ENCODE measurements at places on chromosomes 7 and 10.

GRCh38 chr7:80105701-80106408 is 28.8 kb upstream of the GNAI1 start:
- ATAC-seq = no peak

DNA sequence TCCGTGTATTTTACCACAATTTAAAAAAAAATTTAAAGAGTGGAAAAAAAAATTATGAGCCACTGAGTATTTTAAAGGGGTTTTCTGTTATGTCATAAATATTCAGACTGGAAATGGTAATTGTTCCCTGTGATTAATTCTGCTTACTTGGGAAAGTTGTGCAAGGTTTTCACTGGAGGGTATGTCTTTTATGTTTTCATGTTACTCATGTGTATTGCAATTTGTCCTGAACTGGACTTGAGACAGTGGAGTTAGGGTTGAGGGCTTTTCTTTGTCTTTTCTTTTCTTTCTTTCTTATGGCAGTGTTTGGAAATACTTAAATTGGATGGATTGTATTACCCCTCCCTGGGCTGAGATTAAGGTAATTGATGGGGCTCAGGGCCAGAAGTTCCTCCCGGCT is 257.7 kb downstream of the BAMBI start:
- ATAC-seq = no peak

DNA sequence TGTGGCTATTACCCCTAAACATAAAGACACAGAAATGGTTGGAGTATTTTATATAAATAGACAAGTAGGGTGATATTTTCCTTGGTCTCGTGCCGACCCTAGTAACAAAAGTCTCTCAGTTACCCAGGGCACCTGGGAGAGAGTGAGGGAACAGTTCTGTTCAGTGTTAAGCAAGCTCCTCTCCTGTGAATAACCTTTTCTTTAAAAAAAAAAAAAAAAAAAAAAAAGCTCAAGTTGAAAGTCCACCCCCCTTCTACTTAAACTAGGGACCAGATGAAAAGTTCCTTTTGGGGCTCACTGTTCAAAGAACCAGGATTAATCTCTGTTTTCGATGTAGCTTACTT is 636.9 kb upstream of the GALNT17 start:
- no peak for ATAC-seq

DNA sequence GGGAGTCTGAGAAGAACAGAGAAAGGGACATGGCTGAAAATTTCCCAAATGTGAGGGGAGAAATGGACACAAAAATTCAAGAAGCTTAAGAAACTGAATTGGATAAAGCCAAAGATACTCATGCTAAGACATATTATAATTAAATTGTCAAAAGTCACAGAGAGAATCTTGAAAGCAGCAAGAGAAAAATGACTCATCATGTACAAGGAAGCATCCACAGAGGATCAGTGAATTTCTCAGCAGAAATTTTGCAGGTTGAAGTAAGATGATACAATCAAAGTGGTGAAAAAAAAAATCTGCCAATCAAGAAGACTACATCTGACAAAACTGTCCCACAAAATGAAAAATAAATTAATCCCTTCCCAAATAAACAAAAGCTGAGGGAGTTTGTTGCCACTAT is 56.8 kb downstream of the MPP7 start:
- no peak for ATAC-seq

- ATAC-seq = no peak
Measured at GRCh38 chr10:27547047-27547446, 42.9 kb downstream of the RAB18 start.

GRCh38 chr7:27174874-27175625 is 930 bp upstream of the HOXA10 start:
- no peak for ATAC-seq

GRCh38 chr7:151179287-151179860 is 7.7 kb downstream of the ASB10 start:
- no peak for ATAC-seq

GRCh38 chr7:89607792-89608191 is 546.5 kb upstream of the STEAP1 start:
- no peak for ATAC-seq

DNA sequence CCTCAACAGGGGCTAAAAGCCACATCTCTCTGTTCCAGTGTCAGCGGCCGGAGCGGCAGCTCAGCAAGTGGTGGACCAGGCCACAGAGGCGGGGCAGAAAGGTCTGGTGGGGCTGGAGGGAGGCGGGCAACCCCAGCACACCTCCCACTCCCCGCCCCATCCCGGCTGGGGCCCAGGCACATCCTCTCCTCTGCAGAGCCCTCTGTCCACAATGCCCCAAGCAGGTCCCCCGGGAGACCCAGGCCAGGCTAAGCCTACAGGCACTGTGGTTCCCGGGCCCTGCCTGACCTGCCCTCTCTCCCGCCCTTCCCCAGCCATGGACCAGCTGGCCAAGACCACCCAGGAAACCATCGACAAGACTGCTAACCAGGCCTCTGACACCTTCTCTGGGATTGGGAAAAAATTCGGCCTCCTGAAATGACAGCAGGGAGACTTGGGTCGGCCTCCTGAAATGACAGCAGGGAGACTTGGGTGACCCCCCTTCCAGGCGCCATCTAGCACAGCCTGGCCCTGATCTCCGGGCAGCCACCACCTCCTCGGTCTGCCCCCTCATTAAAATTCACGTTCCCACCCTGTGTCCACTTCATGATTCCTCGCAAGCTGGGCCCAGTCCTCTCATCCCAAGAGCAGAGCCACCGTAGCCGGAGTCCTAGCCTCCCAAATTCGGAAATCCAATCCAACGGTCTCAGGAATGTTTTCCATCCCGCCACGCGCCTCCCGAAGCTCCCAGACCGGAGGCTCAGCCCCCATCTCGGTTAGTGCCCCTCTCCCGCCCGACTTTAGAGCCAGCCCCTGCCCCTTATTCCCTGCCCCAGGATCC is 2.1 kb downstream of the ADIRF start:
- ATAC-seq = no peak

- ATAC-seq = no peak
Measured at GRCh38 chr7:48471196-48471595, 299.9 kb downstream of the ABCA13 start.

- no peak for ATAC-seq
Measured at GRCh38 chr10:102408131-102408727, 10.4 kb downstream of the PSD start.

DNA sequence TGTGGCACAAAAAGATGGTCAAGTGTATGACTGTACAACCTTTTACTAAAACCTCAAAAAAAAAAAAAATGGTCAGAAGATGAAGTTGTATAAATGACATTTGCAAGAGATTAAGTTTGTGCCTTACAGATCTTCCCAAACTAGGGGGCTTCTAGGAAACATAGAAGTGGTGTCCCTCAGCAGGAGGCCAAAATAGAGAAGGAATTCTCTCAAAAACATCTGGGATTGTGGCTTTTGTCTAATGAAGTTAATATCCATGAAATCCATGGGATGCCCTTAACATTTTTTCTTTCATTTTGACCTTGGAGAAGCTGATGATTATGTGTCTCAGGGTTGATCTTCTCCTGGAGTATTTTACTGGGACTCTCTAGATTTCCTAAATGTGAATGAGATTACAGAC is 62.2 kb downstream of the CASD1 start:
- ATAC-seq = no peak

DNA sequence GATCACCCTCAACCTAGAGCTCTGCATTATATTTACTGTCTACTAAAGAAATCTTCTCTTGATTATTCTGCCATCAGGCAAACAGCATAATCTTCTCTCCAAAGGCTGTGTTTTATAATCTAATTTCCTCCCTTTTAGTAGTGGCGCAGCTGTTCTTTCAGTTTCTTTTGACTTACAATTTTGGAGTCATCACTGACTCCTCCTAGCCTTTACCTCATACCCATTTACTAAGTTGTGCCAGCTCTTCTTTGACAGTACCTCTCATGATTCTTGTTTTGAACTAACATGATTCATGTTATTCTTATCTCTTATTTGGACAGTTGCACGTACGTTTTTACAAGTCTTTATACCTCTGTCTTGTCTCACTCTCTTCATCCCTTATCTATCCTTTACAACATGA is 113.0 kb downstream of the FOXP2 start:
- peak; percentile 27 for ATAC-seq

DNA sequence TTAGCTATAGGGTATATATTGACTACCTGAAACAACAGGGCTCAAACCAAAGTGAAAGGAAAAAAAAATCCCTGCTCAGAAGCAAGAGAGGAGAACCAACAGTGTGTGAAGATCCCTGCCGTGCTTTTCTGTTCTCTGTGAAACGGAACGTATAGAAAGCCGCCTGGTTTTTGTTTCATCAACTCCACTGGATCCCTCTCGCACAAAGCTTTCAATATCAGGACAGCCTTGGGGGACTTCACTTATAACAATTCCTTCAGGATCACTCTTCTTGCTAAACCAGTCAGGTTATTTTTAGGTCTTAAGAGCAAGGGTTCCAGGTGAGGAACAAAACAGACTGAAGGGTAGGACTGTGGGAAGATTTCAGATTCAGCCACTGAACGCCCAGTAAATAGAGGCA is 151.1 kb upstream of the CACNA2D1 start:
- ATAC-seq = no peak

GRCh38 chr7:94178230-94178629 is 174.1 kb upstream of the BET1 start:
- peak; percentile 88 for ATAC-seq

GRCh38 chr10:110530131-110530831 is 32.6 kb downstream of the DUSP5 start:
- ATAC-seq = no peak

DNA sequence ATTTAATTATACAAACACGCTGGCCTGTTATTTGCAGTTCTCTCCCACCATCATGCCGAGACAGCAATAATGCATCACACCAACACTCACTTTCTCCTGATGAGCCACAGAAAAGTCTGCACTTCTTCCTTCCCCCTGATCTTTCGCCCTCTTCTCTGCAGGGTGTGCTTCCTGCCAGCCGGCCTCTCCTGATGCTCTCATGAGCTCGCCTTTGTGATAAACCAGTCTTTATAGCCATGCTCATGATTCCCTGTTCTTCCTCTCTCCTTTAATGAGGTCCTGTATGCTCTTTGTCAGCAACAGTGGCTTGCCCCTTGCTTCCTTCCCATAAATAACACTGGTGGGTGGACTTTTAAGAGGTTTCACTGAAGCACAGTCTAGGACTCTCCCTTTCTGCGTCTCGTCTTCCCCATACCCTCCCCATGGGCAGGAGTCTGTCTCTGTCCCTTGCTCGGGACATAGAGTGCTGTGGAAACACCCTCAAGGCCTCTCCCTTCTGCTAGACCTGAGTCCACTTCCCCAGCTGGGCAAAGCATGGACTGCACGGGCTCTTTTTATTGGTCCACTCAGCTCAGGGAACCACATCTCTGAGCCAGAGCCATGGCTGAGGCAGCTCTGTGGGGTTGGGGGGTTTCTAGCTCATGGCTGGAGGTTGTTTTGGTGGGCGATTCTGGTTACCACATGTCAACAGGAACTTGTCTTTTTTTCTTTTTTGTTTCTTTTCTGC is 133.9 kb downstream of the C10orf105 start:
- ATAC-seq = no peak

DNA sequence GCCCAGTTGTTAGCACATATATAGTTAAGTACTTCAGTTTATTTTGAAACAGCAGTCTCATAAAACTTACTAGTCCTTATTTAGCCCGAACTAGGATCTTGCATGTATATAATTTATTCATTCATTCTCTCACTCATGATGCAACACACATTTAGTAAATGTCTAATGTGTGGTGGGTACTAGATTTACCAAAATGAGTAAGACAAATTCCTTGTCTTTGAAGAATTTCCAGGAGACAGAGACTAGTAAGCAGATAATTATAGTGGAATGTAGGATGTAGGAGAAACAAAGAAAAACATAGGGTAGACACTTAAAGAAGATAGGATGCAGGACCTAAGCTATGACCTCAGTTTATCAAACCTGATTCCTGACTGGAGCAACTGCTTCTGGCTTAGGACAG is 120.2 kb upstream of the AMPH start:
- ATAC-seq = no peak

- peak; percentile 57 for ATAC-seq
Measured at GRCh38 chr10:86363184-86363832, 3.3 kb downstream of the GRID1 start.

DNA sequence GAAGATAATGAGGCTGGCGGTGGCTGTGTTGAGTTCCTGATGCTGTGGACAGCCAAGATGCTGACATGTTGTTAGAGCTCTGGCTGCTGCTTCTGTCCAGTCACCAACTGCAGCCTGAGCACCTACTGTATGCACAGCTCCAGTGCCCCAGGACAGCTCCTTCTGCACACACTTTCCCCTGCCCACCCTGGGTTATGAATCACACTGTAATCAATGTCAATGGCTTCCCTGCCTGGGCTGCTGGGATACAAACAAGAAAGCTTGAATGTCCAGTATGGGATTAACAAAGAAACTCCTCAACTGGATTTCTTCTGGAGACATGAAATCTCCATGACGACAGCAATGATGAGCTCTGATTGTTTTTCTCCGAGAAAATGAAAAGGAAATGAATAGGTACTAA is 172.0 kb downstream of the GFRA1 start:
- no peak for ATAC-seq

DNA sequence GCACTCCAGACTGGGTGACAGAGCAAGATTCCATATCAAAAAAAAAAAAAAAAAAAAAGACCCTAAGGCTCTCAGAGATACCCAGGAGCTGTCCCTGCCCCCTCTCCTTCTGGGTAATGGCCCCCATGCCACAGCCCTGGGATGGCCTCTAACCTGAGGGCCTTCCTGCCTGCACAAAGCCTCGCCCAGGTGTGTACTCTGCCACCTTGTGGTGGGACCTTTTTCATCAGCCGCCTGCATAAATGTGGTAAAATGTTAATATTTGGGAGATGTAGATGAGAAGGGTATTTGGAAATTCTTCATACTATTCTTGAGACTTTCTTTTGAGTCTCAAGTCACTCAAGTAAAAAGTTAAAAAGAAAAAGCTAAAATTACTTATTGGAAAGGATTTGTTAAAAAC is 46.3 kb upstream of the RNF216 start:
- no peak for ATAC-seq

DNA sequence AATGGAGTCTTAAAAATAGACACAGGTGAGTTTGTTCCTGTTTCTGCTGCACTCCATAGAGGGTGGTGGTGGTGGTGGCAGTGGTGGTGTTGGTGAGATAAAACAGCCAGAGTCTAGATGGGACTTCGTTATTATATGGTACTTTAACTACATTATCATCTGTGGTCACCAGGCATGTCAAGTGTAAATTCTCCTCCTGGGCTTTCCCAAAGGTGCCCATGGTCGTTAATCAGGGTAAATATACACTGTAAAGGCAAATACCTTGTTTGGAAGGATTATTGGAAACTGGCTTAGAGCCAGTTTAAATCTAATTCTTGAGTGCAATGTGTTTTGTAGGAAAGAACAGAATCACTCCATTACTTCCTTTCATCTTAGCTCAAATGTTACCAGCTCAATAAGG is 21.5 kb upstream of the COMMD3 start:
- ATAC-seq = no peak

GRCh38 chr7:51329696-51330263 is 13.2 kb upstream of the COBL start:
- no peak for ATAC-seq
